Muscle of arm (tissue), 14 donors: ENCODE measurements at places on chromosomes 3 and 15.

DNA sequence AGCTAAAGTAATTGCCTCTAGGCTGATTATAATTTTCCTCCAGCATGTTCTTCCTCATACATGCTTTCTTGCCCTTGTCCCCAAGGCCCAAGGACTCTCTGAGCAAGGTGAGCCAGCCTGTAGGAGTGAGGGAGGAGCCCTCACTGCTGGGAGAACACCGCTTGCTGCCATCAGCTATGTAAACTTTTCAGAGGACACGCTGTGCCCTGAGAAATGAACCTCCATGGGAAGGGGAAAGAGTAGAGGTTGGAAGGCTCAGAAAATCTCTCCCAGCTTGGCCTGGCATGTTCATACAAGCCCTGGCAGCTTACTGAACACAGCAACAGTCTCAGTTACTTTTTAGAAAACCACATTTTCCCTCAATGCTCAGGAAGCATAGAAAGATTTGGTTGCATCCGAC is 103.0 kb upstream of the SLC24A5 start:
- DNase-seq, result no peak

- no peak for DNase-seq
These were observed 34.0 kb downstream of the MYRIP start for GRCh38 chr3:39843440-39843839.

DNA sequence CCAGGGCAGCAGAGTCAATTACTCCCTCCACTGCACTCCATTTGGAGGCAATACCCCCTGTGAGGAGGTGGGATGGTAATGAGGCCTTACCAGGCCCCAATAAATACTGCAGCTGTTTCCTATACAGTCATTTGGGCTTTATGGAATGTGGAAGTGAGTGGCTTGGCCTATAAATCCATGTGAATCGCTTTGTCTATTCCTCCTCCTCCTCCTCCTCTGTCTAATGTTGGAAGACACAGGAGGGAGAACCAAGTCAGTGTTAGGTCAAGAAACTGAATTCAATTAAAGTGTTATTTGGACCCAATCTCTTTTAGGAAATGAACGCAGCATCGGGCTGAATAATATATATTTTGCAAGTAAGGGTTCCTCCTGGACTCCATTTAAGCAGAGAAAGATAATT is 17.3 kb upstream of the SRGAP3 start:
- DNase-seq, result peak; percentile 31

GRCh38 chr3:140927279-140928069 is 14.2 kb upstream of the SLC25A36 start:
- DNase-seq, result no peak

DNA sequence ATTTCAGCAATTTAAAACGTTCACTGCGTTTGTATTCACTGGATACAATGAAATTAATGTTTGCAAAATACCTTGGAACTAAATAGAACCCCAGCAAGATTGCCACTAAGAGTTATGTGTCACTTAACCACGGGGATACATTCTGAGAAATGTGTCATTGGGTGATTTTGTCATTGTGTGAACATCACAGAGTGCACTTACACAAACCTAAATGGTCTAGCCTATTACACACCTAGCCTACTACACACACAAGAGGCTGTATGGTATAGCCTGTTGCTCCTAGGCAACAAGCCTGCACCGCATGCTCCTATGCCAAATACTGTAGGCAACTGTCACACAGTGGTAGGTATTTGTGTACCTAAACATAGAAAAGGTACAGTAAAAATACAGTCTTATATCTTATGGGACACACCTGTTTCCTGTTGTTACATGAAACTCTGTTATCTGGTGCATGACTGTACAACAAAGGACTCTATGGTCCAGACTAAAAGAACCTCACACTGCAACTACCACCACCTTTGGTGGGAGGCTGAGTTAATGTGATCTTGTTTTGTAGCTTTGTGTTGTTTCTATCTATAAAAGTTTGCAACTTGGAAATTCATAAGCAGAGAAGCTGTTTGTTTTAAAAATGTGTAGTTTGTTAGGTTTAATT is 92.2 kb upstream of the NTRK3 start:
- no peak for DNase-seq

GRCh38 chr3:150761831-150762661 is 923 bp downstream of the SIAH2 start:
- peak; percentile 70 for DNase-seq

DNA sequence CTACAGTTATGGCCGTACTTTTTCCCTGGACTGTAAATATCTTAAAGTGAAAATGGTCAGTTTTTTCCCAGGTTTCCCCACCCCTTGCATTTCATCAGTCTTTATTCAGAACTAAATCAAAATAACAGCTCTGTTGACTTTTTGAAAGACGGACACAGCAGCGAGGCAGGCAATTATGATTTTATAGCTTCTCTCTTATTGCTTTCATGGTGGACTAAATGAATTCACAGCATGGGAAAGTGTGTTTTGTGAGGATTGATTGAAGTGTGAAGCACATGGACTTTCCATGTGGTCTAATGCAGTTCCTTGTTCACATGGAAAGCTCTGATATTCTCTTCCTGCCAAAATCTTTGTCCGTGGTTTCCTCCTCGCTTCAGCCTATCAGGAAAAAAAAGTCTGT is 268.7 kb upstream of the ARL6 start:
- no peak for DNase-seq

- peak; percentile 50 for DNase-seq
These were observed 25.6 kb downstream of the HACD2 start for GRCh38 chr3:123559040-123559861.

- DNase-seq, result no peak
These were observed 44.7 kb upstream of the PLCL2 start for GRCh38 chr3:16840101-16840424.

DNA sequence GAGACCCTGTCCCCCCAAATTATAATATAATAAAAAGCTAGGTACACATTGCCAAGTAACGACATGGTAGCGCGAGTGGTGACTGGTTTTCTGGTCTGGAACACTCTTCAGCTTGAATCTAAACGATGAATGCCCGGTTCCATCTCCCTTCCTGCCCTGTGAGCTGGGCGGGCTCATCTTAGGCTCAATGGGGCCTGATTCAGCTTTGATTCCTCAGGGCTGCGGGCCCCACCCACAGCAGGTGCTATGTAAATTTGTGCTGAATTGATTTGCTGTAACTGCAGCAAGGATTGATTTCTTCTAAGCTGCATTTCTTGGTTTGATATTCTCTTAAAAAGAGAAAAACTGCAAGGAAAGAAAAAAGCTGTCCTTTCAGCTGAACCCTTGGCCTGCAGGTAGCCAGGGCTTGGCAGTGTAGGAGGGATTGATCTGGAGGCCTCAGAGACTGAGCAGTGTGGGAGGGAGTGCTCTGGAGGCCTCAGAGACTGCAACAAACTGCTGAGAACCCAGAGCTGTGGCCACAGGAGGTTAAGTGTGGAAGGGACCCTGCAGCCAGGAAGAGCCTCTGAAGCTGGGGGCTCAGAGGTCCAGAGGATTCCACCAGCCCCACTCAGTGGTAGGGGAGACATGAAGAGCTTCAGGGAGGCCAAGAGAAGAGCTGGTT is 231.6 kb downstream of the XXYLT1 start:
- no peak for DNase-seq
